A549 treated with DMSO at 1 μM for 4 hours (cell line): ENCODE measurements at places on chromosomes 7 and 10. TPM values are rescaled to one million over a fixed set of nuclear protein-coding genes. Genes with fewer than 3 reads are reported as not detected.

Gene TRPV5
- not detected in 5 replicates for total RNA-seq

Gene CUX1
- 41.2 to 49.8 TPM (median 46.0 TPM) in 5 replicates for total RNA-seq

Gene ASZ1
- not detected in 5 replicates for total RNA-seq

Gene PRLHR
- total RNA-seq = not detected in 5 replicates

Gene C10orf53
- not detected in 5 replicates for total RNA-seq

Gene PRPS1L1
- not detected in 5 replicates for total RNA-seq

Gene MACC1
- not detected in 5 replicates for total RNA-seq

Gene CPEB3
- 0.21 to 0.44 TPM (median 0.38 TPM) in 5 replicates for total RNA-seq

Gene GRM3
- not detected in 5 replicates for total RNA-seq

Gene WNT8B
- total RNA-seq = 0.07 TPM in 1 of 5 replicates, not detected in the others

Gene PRKG1
- 0.16 TPM in 1 of 5 replicates, not detected in the others for total RNA-seq

Gene HGF
- 0.08 to 0.13 TPM (median 0.12 TPM) in 3 of 5 replicates, not detected in the others for total RNA-seq
